DND-41 (cell line): ENCODE measurements at places on chromosomes 7 and 10.

GRCh38 chr7:116354546-116355423 lies 144.4 kb downstream of the TES start:
- DNase-seq, result no peak

DNA sequence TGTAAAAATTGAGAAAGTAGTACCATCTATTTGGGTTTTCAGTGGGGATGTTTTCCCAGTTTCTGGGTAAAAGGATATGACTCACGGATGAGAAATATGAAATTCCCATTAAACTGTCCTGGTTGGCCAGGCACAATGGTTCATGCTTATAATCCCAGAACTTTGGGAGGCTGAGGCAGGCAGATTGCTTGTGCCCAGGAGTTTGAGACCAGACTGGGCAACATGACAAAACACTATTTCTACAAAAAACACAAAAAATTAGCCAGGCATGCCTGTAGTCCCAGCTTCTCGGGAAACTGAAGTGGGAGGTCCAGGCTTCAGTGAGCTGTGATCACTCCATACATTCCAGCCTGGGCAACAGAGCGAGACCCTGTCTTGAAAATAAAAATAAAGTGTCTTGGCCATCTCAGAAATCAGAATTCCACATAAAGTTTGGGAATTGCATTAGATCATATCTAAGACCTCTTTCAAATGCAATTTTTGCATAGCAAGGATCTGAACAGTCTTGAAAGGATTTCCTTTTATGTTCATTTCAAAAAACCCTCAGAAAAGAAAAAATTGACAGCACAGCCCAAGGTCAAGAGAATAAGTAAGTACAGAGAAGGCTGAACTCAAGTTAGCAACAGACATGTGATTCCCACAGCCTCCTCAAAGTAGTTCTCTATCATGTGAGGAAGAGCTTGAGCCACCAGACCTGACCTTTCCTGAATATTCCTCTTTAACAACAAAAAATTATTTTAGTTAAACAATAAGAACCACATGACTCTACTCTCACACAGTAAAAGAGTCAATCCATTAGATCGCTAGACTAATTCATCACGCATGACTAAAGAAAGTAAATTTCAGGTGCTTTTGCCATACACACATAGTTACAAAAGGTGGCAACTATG lies 141.5 kb upstream of the CAV2 start:
- no peak for DNase-seq

- no peak for DNase-seq
Measured at GRCh38 chr7:33503736-33504135, 374.4 kb downstream of the BBS9 start.

- no peak for DNase-seq
Measured at GRCh38 chr10:48767373-48768143, 82.9 kb downstream of the WDFY4 start.

- DNase-seq, result no peak
Measured at GRCh38 chr7:135536150-135536549, 21.6 kb upstream of the NUP205 start.

DNA sequence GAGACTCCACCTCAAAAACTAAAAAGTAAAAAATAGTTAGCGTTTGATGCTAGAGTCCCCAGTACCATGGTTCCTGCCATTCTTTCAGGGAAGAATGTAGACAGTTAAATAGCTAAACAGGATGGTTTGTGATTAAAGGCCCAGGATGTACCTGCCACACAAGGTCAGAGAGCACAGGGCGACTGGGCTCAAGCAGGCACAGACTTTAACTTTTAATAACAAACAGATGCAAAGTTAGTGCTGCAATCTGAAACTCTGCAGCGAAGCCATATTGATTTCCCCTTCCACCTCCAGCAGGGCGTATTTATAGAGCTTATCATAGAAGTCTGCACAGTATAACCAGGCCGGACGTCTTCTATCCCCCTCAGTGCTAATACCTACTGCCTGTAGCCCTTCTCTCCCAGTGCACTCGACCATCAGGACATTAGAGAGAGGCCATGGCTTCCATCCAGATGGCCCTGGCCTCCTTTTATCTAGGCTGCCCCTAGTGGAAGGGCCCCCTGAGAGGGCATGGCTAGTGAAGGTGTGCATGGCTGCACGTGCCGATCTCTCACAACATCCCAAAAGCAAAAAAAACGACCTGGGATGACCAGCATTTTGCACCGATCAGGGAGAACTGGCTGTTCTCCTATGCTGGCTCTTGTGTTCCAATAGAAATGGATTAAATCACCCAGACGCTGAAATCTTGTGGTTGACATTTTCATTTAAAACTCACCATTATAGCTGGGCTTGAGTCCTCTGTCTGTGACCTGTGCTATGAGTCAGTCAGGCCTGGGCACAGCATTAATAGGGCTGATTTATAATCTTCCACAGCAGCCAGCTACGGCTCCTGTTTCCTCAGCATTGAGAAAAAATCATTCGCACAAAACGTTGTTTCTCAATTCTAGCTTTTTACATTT lies 7.6 kb upstream of the BAG3 start:
- DNase-seq, result no peak

- DNase-seq, result no peak
Measured at GRCh38 chr10:111551001-111551400, 474.2 kb downstream of the ADRA2A start.

DNA sequence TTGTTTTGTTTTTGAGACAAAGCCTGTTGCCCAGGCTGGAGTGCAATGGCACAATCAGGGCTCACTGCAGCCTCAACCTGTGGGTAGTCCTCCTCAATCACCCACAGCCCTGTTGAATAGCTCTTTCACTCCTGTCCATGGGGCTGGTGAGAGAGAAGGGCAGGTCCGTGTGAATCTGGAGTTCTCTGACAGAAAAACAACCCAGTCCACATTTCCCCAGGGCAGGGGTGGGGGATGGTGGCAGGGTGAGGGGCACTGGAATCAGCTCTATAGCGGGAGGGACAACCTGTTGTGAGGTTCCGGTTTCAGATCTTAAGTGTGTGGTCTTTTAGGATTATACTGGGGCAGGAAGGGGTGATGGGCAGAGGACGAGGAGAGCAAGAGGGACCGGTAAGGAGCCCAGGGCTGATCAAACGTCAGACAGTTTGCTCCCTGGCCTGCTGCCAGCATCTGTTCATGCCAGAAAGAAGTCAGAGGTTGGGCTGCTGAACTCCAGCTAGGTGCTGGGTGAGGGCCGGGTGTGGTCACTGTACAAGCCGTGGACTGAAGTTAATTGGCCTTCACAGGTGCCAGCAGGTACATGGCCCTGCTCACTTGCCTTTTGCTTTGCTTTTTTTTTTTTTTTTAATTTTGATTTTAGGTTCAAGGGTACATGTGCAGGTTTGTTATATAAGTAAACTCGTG lies 33.2 kb upstream of the MKRN1 start:
- no peak for DNase-seq

GRCh38 chr7:65503434-65504152 lies 129.9 kb downstream of the ZNF92 start:
- no peak for DNase-seq

DNA sequence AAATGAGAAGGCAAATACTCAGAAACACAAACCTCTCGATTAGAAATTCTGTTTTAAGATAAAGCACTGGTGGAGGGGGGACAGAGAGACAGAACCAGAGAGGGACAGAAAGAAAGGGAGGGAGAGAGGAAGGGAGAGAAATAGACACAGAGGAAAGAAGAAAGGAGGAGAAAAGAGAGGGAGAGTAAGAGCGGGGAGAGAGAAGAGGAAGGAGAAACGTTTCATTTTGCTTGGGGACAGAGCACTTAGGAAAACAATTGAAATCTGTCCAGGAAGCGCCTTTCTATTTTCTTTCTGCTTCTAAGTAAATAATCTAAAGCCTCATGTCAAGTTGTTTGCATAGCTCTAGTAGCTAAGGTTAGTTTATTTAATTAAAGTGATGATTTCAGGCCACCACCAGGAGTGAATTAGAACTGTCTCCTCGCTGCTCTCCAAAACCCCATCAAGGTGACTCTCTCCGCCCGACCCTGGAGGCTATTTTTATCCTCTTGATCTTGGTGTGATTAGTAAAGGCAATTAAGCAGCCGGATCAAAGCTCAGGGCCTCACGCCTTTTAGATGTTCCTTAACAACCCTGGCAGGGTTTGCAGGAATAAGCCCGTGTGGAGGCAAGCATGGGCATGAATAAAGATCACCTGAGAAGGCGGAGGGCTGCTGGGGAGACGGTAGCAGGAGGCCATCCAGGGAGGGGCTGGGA lies 73.4 kb upstream of the INSIG1 start:
- no peak for DNase-seq

- no peak for DNase-seq
Measured at GRCh38 chr10:28796606-28797512, 119.5 kb downstream of the BAMBI start.

- DNase-seq, result no peak
Measured at GRCh38 chr7:467393-467828, 52.2 kb downstream of the PDGFA start.

GRCh38 chr7:84469034-84469433 lies 274.4 kb upstream of the SEMA3A start:
- no peak for DNase-seq

GRCh38 chr7:150369748-150370501 lies 1.3 kb downstream of the REPIN1 start:
- peak; percentile 46 for DNase-seq

DNA sequence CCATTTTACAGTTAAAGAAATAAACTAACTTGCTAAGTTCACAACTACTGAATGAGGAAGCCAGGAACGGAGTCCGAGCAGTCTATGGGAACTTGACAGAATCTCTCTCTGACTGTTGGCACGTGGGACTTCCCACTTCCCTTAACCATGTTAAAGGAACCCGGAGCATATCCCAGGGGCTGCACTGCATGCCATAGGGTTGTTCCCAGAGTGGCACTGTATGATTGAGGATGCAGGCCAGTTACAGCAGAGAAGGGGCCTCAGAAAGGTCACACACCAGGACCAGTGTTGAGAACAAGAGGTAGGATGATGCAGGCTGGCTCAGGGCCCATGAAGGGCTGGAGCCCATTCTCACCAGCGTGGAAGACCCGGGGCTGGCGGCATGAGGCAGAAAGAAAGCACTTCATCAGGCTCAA lies 201.8 kb downstream of the NSUN6 start:
- no peak for DNase-seq

DNA sequence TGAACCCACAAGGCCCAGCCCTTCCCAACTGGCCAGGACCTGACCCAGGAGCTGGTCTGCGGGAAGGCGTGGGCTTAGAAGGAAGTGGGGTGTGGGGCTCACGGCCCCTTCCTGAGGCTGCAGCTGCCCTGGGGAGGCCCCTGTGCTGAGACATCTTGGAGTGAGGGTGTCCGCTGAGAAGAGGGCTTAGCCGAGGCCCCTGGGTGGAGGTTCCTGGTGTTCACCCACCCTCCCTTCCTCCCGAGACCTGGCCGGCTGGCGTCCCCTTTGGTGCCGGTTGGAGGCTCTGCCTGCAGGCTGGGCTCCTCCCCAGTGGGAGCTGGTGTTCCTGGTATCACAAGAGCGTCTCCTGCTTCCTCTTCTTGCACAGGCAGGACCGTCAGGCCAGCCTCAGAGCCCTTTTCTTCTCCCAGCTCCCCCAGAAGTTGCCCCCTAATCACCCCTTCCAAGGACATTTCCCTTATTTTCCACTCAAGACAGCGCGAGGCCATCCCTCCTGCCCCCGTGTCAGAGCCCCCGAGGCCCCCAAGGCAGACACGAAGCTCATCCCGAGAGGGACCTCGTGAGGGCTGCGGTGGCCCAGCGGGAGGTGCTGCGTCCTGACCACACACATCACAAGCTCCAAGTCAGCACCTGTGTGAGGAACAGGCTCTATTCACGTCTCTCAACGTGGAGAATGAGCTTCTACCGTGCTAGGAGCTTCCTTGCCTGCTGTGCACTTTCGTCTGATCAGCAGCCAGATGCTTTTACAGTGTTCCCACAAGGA lies 25.1 kb upstream of the FAM20C start:
- DNase-seq, result no peak

DNA sequence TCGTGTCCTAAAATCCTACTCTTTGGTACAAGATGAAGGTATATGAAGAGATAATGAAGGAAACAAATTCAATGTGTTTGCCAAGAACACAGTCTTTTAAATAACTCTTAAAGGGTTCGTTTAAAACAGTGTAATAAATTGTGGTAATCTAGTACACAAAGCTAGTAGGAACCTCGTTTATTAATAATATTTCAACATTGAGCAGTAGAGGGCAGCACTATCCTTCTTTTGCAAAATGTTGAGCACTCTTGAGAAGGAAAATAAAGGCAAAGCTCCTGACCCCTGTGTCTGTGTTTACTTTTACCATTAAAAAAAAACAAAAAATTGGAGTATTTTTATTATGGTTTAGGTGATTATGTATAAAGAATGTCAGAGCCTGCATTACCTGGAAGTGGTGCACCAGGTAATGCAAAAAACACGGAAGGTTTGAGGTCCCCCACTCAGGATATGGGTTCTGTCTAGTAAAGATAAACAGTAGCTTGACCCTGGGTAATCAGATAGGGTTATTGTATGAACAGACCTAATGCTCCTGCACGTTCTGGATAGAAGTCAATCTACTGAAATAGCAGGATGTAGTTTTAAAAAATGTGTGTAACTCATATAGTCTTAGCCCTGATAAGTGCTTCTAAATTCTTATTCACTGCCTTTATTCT lies 5.7 kb upstream of the GOT1 start:
- DNase-seq, result no peak

DNA sequence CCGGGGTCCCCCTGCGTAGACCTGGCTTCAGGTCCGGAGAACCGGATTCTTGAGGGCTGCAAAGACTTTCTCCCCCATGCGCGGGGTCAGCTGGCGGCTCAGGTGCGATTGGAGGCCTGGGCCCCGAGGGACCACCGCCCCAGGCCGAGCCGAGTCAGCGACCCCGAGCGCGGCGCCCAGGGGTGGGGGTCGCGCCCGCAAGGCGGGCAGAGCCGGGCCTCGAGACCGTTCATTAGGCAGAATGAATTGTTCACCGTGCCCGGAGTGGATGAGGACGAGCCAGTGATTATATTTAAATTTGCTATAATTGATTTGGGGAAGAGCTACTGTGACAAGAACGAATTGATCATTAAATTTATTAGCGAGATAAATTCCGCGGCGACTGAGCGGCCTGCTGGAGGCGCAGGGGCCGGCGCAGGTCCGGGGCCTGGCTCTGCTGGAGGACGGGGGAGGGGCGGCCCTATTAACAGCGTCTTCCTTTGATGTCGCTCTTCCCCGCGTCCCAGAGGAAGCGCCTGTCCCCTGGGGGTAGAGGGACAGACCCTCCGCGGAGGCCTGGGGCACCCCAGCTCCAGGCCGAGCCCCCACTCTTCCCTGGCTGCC lies 7.5 kb downstream of the MNX1 start:
- no peak for DNase-seq

GRCh38 chr10:14048930-14049613 lies 281.7 kb downstream of the FRMD4A start:
- no peak for DNase-seq

DNA sequence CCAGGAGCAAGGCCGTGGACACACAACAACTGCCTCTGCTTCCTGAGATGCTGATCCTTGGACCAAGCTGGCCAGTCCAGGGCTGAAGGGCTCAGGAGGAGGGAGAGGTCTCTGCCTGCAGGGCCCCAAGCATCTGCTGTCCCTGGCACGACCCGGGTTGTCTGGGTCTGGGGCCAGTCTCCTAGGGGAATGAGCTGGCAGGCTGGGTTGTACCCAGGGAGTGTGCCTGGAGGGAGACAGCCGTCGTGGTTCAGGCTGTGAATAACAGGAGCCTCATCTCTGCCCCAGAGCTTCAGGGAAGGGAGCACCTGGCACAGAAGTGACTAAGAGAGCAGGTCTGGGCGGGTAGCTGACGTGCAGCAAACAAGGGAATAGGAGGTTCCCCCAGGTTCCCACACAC lies 17.9 kb upstream of the SERPINE1 start:
- no peak for DNase-seq
